ENCODE measurements at places on chromosomes 7 and 10.

DNA sequence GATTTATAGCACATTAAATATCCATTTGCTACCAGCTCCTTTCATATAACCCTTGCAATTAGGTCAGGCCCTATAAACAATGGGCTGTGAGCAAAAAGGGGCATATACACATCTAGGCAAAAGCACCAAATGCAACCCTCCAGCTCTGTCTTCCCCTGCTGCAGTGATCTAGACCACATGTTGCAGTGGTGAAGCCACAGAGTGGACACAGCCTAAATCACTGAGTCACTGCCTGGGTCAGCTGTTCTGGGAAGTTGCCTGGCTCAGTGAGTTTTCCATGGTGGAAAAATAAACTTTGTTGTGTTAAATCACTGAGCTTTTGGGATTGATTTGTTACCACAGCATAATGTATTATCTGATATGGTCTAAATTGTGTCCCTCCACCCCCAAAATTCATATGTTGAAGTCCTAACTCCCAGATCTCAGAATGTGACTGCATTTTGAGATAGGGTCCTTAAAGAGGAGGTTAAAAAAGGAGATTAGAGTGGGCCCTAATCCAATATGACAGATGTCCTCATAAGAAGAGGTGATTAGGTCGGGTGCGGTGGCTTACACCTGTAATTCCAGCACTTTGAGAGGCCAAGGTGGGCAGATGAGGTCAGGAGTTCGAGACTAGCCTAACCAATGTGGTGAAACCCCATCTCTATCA is 70.4 kb downstream of the ZFAND4 start:
- no peak for DNase-seq

DNA sequence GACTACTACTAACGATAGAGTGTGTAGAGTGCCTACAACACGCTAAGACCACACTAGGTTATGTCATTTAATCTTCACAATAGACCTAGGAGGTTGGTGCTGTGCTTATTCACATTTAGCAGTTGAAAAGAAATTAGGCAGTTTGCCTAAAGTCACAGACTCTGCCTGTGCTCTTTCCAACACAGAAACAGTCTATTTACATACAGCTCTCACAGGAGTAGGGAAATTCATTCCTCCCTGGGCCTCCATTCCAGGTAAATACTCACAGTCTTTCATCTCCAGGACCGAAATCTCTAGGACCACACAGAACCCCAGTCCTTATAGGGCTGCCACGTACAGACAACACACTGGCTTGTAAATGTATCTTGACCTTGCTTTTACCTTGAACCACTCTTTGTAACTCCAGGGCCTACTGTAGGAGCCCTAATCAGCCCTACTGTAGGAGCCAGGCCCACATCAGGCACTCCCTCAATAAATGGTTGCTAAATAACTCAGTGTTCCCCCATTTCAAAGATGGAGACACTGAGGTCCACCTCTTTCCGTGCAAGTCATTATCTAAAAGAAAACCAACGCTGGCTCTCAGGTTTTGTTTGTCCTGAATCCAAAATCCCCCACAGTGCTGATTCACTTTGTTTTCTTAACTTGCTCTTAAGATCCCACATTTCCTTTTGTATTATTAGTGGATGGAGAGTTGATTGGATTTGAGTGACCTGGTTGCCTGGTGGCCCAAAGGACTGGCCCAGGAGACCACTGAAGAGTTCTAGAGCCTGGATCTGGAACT is 146.9 kb downstream of the KCNMA1 start:
- DNase-seq = no peak

DNA sequence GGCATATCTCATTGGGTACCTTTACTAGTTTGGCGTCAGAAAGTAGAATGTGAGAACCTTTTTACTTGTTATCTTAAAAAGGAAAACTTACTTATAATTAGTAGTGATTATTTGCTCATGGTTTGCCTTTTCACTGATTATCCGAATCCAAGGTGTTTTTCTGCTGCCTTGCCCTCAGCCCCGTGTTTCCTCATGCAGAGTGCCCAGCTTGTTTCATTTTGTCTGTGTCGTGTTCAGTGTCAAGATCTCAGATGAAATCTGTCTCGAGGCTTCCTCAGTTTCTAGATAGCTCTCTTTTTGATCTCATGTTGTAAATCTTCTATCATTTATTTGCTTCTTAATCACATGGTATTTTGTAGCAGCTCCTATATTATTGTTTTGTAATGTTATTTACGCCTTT is 30.1 kb downstream of the RPA3 start:
- DNase-seq = no peak

- DNase-seq = no peak
Measured at GRCh38 chr10:55410415-55410885, 609.4 kb upstream of the PCDH15 start.

DNA sequence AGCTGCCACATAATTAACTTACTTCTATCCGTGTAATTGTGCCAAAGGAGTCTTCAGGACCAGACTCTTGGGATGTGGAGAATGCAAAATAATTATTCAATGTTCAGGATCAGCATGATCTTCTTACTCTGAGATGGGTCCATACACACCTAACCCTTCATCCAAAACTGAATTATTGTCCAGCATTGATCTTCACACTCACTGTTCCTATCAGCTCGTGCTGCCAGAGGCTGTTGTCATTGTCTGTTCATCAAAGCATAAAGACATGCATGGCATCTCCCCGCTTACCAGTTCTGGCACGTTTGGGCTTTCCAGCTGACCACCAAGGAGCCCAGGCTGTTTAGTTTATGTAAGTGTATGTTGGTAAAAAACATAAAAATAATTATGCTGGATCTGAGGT is 1090.7 kb downstream of the DNAJB9 start:
- DNase-seq = no peak

GRCh38 chr7:126685018-126685573 is 567.6 kb downstream of the GRM8 start:
- DNase-seq = no peak

DNA sequence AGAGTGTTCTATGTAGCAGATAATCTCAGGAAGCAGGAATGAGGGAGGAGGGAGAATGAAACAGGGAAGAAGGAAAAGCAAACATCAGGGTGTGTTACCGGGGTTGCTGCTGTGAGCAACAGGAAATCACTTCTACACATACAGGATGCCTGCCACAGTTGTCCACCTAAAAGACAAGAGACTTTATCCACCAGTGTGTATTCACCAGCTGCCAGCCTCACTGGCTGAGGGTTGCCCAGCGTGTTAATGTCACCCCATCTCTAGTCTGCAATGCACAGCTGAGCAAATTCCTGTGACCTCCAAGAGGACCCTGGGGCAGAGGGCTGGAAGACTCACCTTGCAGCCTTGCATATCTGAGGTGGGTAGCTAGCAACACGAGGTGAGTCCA is 183.7 kb downstream of the GPAM start:
- DNase-seq = no peak

GRCh38 chr10:1668399-1668798 is 68.9 kb downstream of the ADARB2 start:
- DNase-seq = no peak

GRCh38 chr10:16852624-16853023 is 35.4 kb upstream of the RSU1 start:
- DNase-seq = no peak

GRCh38 chr7:108004220-108005142 is 1.5 kb upstream of the LAMB1 start:
- DNase-seq = no peak

DNA sequence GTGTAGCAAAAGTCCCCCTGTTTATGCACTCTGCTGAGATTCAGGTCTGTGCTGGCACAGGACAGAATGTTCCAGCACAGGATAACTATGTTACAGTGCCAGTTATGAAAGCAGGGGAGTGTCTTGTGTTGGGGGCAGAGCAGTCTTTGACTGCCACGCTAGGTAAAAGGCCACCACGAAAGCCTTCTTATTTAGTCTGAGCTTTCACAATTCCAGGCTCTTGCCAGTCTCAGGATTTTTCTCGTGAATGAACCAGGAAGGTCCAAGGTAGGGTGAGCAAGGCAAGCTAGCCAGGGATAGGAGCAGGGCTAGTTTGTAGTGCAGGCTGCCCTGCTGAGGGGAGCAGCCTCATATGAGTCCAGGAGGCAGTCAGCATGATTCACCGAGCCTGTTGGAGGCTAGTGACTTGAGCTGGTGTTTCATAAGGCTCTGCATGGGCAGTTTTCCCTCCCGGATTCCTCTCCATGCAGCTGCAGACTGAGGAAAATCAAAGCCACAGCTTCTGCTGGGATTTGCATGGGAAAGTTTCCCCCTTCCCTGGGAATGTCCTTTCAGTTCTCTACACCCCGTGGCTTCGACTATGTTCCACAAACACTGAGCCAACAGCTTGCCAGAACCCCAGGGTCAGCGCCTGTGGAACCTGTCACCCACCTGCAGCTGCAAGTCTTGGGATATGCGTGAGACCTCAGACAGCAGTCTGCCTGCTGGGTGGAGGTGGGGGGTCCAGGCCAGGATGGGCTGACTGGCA is 112.3 kb downstream of the JCAD start:
- DNase-seq = no peak

GRCh38 chr7:104973909-104974415 is 40.0 kb upstream of the KMT2E start:
- DNase-seq = no peak

- DNase-seq = no peak
Measured at GRCh38 chr10:69576334-69577011, 3.3 kb upstream of the NEUROG3 start.

GRCh38 chr10:126549344-126549743 is 121.1 kb downstream of the C10orf90 start:
- DNase-seq = no peak

DNA sequence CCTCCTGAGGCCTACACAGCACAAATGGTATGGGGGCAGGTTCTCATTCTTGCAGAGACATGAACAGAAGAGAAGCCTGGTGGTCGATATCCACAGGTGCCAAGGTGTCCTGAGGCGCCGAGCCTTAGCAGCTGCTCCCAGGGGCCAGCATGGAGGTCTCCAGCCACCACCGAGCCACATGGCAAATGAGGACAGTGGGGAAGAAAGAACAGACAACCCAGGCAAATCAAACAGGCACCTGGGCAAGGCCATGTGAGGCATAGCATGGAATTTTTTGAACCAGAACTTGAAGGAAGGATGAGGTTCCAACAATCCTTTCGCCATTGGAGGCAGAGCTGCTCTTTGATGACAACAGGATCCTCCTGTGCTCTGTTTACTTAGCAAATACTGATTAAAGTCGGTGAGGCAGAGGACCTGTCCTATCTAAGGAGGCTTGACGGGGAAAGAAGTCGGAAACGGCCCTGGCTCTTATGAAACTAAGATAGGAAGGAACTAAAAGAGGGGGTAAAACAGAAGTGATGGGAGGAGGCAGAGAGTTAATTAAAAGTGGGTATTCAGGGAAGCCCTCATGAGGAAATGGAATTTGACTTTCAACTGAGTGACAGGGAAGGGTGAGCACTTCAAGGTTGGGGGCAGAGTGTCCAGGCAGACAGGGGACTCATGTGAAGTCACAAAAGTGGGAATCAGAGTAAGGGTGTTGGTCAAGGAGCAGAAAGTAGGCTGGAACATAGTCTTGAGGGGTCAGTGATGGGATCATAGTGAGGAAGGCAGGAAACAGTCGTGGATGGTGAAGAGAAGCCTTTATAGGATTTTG is 8.6 kb upstream of the CALML3 start:
- no peak for DNase-seq

GRCh38 chr10:94465684-94466083 is 63.3 kb downstream of the TBC1D12 start:
- DNase-seq = no peak

DNA sequence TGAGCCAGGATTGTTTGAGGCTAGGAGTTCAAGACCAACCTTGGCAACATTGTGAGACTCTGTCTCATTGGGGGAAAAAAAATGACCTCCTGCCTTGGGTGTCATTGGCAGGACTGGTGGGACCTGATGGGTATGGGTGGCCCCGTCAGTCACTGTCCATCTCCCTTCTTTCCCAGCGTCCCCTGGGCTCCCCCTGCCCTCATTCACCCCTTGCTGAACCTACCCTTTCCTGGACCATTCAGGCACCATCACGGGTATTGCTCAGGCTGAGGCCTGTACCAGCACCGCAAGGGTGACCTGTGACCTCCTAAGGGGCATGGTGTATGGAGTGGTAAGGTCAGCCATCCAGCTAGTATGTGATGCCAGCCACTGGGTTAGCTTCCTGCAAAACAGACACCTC is 19.4 kb downstream of the ASL start:
- DNase-seq = no peak

DNA sequence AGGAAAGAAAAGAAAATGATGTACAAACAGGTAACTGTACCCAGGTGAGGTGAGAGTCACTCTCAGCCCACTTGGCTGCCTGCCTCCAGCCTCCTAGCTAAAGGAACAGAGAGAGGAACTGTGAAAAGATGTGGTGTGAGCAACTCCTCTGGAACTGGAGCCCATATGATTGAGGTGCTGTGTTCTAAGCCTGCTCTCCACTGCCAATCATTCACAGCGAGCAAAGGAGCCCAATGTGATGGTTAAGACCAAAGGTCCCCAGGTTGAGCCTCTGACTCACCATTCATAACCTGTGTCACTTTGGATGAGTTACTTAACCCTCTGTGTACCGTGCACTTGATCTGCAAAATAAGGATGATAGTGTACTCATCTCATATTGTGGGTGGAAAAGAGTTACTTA is 868.1 kb upstream of the AUTS2 start:
- DNase-seq = no peak

DNA sequence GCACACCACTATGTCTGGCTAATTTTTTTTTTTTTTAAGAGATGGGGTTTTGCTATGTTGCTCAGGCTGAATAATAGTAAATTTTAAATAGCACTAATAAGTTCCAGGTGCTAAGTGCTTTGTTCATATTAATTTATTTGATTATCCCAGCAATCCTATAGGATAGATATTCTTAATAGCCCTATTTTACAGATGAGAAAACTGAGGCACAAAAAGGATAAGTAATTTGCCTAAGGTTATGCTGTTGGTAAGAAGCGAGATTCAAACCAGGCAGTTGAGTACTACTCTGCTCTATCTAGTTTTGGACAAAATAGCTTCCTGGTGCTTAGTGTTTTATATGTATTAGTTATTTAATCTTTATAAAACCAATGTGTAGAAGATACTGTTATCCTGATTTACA is 72.5 kb upstream of the STRIP2 start:
- DNase-seq = no peak

DNA sequence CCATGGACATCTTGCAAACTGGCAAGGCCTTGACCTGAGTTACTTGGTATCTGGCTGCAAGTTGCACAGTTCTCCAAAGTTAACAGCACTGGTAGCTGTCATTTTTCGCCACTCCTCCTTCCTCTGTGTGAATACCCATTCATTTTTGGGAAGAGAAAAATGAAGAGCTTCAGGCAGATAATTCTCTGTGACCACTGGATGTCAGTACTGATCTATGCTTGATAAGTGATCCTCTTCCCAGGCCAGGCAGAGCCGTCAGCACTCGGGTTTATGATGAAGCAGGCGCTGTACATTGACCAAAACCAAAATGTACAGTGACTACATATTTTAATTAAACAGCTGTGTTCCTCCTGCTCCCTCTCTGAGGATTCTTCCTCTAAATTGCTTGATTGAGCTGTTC is 55.9 kb upstream of the PDZD8 start:
- no peak for DNase-seq

Data from stimulated activated CD8-positive, alpha-beta memory T cell treated with anti-CD3 and anti-CD28 coated beads, Interleukin-7, amount 100 ng/mL, for 4 hours (primary cell).